ENCODE measurements at places on chromosomes 1 and 21.
A peak's percentile ranks its signal among the peaks of the same experiment; 100 is the strongest.

- no peak for DNase-seq
Measured at GRCh38 chr1:36183309-36183856, 27.4 kb downstream of the MAP7D1 start.

DNA sequence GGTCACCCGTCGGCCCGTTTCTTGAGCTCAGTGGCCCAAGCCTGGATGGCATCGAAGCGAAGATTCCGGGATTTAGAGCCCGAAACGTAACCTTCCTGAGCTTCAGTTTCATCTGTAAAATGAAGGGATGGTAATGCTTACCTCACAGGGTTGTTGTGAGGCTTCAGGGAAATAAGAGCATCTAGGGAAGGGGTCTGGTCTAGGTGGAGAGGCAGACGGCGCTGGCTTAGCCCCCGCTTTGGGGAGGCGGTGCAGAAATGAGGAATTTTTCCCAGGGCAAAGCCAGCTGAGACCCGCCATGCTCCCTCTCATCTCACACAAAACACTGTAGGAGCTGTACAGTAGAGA, 717 bp upstream of the MYCL start:
- DNase-seq, result no peak

DNA sequence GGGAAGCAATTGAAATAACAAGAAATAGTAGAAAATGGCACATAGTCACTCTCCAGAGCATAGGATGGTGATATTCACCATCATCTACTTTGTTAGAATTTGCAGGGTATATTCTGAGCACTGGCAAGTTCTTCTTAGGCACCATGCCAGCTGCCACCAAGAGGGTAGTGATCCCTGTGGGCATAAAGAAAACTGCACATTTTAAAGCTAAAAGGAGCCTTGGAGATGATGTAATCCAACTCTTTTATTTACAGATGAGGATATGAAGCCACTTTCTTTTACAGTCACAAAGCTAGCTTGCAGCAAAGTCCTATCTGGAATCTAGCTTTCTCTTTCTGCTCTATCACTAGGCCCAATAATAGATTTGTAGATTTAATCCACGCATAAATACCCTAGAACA, 69.0 kb downstream of the PTGER3 start:
- no peak for DNase-seq

- peak; percentile 42 for DNase-seq
Measured at GRCh38 chr1:20124456-20125057, 5.2 kb upstream of the PLA2G2D start.

DNA sequence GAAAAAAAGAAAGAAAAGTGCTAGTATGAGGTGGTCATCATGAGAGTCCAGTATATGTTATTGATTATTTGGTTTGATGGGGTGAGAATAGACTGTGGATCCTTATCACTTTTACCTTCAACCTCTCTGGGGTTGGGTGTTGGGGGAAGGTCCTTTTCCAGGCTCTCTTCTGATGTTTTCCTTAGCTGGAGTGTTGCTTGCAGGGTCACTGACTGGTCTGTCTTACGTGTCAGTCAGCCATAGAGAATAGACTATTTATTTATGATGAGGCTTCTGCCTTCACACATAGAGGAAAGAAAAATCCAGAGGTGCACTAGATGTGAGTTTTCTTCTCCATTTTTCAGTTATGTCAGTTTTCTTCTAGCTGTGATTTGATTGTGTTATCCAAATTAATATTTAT, 36.5 kb downstream of the MAP3K21 start:
- DNase-seq, result no peak

- DNase-seq, result peak; percentile 37
Measured at GRCh38 chr1:47764461-47765046, 232.6 kb downstream of the TRABD2B start.

DNA sequence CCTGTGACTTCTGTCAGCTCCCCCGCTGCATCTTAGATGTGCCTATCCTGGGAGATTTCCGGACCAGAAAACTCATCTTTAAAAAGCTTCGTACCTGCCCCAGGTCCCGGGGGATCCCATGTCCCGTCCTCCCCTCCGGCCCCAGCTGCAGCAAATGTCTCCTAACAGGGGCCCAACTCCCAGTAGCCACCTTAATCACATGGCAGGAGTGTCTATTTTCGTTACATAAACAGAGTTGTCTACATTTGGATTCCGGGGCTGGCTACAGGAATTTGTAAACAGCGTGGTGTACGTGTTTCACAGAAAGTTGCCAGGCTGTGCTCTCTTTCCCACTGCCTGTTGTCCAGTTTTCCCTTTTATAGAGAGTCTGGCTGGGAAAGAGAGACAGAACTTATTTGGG, 17.9 kb upstream of the KCNE2 start:
- DNase-seq, result no peak

DNA sequence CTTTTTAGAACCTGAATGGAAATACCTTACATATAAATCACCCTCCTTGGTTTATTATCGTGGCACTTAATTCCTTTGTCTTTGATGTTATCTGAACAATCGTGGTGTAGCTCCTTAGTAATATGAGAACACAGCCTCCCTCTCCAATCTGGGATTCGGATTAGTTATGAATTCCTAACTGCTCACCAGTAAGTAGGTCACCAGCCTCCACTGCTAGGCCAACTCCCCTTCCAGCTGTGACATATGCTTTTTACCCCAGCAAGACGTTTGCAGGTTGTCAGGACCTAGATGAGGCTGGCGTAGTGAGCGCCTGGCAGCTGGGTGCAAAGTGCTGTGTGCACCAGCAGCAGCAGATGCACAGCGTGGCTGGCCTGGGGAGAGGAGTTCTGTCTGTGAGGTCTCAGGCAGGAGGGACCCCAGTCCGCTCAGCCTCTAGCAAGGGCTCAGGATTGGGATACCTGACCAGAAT, 38.2 kb downstream of the NTPCR start:
- DNase-seq, result no peak

DNA sequence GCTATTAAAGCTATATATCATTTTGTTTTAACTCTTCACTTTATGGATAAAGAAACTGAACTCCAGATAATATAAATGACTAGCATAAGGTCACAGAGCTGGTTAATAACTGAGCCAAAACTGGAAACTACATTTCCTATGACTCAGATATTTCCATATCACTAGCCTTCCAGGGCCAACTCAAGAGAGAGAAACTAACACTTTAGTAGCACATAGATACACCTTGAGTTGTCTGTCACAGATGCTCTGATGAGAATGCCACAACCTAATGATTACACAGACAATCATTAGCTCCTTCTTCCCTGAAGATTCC, 40.7 kb downstream of the NME7 start:
- no peak for DNase-seq

- DNase-seq, result no peak
Measured at GRCh38 chr1:2451741-2452140, 24.3 kb upstream of the PLCH2 start.

DNA sequence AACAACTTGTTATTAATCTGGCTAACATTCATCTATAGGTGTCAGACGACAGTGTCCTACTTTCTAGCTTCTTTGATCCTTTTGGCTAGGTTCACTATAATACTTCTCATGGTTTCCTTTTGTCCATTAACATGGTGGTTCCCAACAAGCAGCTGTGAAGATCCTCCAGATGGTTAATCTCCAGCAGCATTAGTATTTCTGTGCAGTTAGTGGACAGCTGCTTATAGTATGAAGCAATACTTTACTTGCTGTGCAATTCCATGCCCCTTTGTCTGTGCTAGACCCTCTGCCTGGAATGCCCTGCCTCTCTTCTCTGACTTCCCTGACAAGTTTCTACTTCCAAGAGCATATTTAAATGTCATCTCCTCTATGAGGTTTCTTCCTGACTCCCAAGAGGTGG, 41.7 kb upstream of the ARHGAP29 start:
- DNase-seq, result no peak

DNA sequence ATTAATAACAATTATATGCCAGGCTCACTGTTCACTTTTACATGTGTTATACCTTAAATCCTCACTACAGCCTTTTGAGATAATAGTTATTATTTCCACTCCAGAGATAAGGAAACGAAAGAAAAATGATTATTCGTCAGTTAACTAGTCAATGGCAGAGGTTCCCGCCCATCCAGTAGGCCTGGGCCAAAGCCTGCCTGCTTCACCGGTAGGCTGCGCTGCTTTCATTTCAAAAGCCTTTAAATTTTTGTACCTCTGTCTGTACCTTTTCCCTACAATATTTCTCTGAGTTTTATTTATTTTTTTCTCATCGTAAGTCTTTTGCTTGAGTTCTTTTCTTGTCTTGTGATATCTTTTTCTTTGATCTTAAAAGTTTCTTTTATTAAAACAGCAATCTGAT, 3.6 kb downstream of the GPR52 start:
- DNase-seq, result no peak

DNA sequence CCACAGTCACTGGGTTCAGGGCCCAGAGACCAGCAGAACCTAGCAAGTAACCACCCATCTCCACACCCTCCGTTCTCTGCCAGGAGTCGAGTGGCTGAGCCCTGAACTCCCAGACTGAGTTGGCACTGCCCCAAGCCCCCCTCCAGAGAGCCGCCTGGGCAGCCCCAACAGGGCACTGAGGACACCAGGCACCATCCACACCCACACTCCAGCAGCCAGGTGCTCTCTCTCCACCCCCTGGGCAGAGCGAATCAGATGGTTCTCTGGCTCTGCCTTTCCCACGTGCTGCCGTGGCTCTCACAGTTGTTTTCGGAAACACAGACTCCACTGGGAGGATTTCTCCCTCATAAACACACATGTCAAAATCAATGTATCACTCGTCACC, 13.6 kb downstream of the WDR4 start:
- DNase-seq, result no peak

- no peak for DNase-seq
Measured at GRCh38 chr1:47323599-47324031, 9.7 kb upstream of the STIL start.

DNA sequence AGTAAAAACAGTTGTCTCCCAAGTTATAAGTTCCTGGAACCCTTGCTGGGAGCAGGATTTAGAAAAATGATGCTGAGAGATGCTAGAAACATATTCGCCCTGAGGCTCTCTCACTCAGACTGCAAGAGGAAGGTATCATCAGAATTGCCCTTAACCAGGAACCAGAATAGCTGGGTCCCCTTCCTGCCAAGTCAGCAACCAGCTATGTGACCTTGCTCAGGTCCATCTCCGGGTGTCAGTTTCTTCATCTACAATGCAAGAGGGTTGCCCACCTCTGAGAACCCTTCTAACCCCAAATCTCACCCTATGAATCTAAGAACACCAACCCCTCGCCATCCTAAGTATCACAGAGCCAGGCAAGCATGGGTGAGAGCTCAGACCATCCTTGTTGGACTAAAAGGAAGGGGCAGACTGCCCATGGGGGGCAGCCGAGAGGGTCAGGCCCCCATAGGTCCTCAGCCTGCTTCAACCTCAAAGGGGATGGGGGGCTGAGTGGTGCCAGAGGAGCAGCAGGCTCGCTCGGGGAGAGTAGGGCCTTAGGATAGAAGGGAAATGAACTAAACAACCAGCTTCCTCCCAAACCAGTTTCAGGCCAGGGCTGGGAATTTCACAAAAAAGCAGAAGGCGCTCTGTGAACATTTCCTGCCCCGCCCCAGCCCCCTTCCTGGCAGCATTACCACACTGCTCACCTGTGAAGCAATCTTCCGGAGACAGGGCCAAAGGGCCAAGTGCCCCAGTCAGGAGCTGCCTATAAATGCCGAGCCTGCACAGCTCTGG, 390 bp upstream of the S100A9 start:
- peak; percentile 73 for DNase-seq

GRCh38 chr1:10057343-10057742, 24.6 kb downstream of the UBE4B start:
- DNase-seq, result no peak

- no peak for DNase-seq
Measured at GRCh38 chr21:25614441-25614840, 7.2 kb upstream of the MRPL39 start.

DNA sequence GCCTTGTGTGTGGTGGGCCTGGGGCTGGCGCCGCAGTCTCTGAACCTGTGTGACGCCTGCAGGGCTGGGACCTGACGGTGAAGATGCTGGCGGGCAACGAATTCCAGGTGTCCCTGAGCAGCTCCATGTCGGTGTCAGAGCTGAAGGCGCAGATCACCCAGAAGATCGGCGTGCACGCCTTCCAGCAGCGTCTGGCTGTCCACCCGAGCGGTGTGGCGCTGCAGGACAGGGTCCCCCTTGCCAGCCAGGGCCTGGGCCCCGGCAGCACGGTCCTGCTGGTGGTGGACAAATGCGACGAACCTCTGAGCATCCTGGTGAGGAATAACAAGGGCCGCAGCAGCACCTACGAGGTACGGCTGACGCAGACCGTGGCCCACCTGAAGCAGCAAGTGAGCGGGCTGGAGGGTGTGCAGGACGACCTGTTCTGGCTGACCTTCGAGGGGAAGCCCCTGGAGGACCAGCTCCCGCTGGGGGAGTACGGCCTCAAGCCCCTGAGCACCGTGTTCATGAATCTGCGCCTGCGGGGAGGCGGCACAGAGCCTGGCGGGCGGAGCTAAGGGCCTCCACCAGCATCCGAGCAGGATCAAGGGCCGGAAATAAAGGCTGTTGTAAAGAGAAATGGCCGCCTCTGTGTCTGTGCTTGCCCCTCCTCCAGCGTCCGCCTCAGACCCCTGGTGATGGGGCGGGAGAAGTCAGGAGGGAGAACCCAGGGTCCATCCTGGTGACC, 788 bp downstream of the ISG15 start:
- DNase-seq, result no peak

DNA sequence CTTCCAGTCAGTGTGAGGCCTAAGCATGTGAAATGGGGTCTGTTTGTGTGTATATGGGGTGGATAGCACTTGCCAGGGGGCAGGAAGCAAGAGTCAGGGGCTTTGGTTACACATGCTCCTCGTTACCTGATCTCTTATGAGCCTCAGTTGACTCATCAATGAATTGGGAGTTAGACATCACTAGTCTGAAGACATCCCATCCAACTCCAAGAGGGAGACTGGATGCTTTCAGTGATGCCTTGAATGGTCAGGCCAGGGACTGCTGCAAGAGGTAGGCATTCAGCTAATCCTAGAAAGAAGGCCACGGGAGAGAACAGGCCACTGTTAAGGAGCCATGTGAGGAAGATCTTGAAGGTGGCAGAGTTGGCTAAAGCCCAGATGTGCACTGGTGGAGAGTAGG, 6.3 kb downstream of the RAB25 start:
- no peak for DNase-seq

DNA sequence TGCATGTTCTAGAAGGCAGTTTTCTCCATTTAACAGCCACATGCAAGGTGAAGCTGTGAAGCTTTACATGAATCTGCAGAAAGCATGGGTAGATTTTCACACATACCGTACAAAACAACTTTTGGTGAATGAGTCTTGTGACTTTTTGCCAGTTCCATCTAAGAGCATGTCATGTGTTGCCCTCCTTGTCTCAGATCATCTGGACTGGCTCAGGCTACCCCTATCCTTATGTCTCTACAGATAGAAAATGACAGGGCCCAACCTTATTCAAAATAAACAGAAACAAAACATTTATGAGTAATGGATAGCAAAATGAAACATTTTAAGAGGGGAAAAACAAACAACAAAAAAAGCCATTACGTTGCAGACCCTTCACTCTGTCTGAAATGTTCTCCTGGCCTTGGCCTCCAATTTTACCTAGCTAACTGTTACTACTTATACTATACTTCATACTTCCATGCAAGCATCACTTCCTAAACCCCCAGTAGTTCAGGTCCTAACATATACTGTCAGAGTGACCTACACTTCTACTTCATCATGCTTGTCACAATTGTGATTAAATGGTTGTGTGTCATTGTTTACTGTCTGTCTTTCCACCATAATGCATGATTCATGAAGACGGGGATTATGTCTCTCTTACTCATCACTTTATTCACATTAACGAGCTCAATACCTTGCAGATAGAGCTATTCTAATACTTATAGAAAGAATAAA, 39.0 kb downstream of the LRRC8C start:
- no peak for DNase-seq
